Endothelial cell of umbilical vein (primary cell): ENCODE measurements at places on chromosomes 1 and 21. TPM values are rescaled to one million over a fixed set of nuclear protein-coding genes. Genes with fewer than 3 reads are reported as not detected.

DNA sequence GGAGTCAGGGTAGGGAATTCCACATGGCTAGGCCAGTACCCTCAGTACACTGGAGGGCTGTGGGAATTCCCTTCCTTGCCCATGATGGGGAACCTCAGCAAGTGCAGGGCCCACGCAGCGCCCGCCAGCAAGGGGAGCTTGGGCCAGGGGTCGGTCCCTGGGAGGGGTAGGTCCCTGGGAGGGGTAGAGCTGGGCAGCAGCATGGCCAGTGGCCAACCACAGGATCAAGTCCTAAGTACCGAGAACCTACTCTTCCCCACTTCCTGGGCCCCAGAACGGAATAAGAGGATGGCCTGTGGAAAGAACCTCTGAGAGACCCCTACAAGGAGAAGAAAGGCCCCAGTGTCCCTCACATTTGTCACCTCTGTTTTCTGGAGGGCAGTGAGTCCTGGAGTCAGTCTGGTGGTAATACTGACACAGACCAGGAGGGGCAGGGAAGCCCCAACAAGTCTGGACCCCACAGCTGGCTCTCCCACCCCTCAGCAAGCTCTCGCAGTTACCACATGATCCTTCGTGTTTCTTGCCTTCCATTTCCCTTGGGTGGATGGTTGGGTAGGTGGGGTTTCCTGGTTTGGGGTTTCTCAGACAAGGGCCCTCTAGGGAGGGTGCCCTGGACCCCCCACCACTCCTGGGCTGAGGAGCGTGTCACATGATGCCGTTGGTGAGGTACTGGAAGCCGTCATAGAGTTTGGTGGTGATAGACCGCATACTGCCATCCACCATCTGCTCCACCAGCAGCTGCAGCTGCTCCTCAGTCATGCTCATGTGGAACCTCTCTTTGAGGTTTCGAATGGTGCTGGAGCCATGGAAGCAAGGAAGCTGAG lies 10.3 kb downstream of the ZNF687 start:
- no peak overlapping the region for H3K4me3 ChIP-seq
- H3K4me1 ChIP-seq = no peaks in the 10 kb centered on the region
- no peak overlapping the region for H3K27ac ChIP-seq

DNA sequence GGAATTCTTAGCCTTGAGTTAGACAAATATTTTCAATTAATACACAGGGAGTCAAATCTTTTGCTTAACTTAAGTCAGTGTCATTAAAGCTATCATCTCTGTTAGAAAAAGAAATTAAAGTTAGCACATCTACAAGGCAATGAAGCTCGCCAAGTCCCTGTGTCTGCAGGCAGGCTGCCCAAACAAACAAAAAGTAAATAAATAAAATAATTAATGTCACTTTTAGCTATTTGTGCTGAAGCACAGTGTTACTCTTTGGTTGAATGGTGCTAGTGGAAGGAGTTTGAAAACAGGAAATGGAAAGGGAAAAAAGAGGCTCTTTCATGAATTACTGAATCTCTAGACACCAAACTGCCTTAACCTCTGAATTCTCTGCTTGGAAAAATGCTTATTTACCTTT lies 37.1 kb upstream of the COL11A1 start:
- H3K27me3 ChIP-seq = no peaks in the 10 kb centered on the region
- no peak overlapping the region for H3K4me3 ChIP-seq
- no peaks in the 10 kb centered on the region for H3K4me1 ChIP-seq
- DNase-seq = no peak
- no peak overlapping the region for H3K27ac ChIP-seq

Gene LIPI
- polyA plus RNA-seq = not detected in 2 replicates

Gene S100A16
- polyA plus RNA-seq = 1,770 and 2,016 TPM in 2 replicates

GRCh38 chr1:51296383-51297357 lies 33.7 kb downstream of the TTC39A start:
- H3K4me3 ChIP-seq = no peak overlapping the region
- no peaks in the 10 kb centered on the region for H3K27me3 ChIP-seq
- H3K4me1 ChIP-seq = peaks cover 9% of the 10 kb centered on the region

GRCh38 chr21:45976701-45977311 lies 4.8 kb upstream of the COL6A1 start:
- no peak overlapping the region for H3K27ac ChIP-seq
- no peak overlapping the region for H3K4me3 ChIP-seq
- H3K36me3 ChIP-seq = no peaks in the 10 kb centered on the region
- H3K4me1 ChIP-seq = peaks cover 34% of the 10 kb centered on the region
- H3K27me3 ChIP-seq = no peaks in the 10 kb centered on the region
- DNase-seq = no peak

DNA sequence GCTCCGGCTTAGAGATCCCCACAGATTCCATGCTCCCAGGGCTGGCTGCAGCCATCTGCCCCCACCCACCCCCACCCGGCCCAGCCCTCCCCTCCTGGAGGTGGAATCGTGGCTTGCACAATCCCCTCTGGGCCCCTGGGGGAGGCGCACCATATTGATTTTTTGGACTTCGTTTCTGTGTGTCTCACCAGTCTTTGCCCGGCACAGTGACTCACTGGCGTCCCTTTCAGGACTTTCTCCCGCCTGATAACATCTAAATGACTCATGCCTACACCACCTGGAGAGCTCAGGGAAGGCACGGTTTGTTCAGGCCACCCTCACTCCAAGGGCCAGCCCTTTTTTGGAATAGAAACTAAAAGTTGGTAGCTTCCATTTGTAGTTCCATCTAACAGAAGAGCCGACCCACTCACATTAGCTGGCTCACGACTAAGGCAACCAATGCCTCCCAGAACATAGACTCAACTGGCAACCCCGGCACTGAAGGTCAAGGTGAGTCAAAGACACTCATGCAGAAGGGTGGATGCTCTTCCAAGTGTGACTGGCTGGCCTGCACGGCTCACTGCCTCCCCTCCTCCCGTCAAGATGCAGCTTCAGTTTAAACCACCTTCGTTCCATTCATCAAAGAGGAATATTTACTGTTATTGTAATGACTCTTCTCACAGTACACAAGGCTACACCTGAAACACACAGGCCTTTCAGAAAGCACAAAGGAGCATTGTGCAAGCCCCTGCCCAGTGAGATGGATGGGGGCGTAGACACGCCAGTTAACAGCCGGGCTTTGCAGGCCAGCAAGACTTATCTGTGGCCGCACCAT lies 18.1 kb upstream of the ETS2 start:
- no peaks in the 10 kb centered on the region for H3K27me3 ChIP-seq
- H3K36me3 ChIP-seq = no peaks in the 10 kb centered on the region
- no peak overlapping the region for H3K4me3 ChIP-seq
- no peak overlapping the region for H3K27ac ChIP-seq
- H3K4me1 ChIP-seq = no peaks in the 10 kb centered on the region
- no peak for DNase-seq

DNA sequence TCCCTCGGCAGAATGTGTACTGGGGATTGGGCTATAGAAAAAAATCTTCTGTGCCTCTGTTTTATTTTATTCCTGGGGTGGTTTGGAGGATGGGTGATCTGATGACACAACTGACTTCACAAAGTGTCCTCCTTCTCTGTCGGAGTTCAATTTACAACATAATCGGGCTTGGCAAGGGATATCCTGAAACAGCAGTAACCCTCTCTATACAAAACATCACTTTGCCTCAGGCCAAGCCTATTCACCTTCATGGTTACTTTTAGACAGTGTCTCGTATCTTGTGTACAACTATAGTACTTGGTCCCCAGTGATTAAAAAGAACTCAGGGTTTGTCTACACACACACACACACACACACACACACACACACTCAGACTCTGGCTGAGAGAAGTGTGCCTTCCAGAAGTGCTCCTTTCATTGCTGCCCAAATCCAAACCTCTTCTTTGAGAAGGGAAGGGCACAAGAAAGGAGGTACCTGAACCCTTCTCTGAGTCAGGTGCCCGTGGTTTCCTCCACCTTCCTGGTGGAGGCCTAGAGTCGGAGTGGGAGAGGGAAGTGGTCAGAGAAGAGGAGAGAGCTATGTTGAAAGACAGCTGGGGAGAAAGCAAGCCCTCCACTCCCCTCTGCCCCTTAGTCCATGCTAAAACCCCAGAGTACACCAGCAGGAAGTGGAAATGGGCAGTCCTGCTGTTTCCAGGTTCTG lies 62.4 kb upstream of the POU2F1 start:
- no peak overlapping the region for H3K4me3 ChIP-seq
- H3K27me3 ChIP-seq = no peaks in the 10 kb centered on the region
- no peaks in the 10 kb centered on the region for H3K36me3 ChIP-seq

Gene AIRE
- polyA plus RNA-seq = 0.04 and 0.05 TPM in 2 replicates
